Endothelial cell of coronary artery (primary cell): ENCODE measurements at places on chromosomes 6 and 20. TPM values are rescaled to one million over a fixed set of nuclear protein-coding genes. Genes with fewer than 3 reads are reported as not detected.

The WFDC5 gene
- not detected in 2 replicates for total RNA-seq

The CALHM4 gene
- total RNA-seq: 0.18 and 0.19 TPM in 2 replicates

The SLC35D3 gene
- not detected in 2 replicates for total RNA-seq

The ZNF335 gene
- total RNA-seq: 9.0 and 11.6 TPM in 2 replicates

The TRIM31 gene
- not detected in 2 replicates for total RNA-seq

The UNC5CL gene
- total RNA-seq: under 0.01 TPM in 1 of 2 replicates, not detected in the other

The COL9A3 gene
- 0.19 and 0.27 TPM in 2 replicates for total RNA-seq

The ARMC2 gene
- total RNA-seq: 0.90 and 2.1 TPM in 2 replicates

The STX11 gene
- 5.7 and 10.4 TPM in 2 replicates for total RNA-seq

The MATN4 gene
- not detected in 2 replicates for total RNA-seq

The OR2H1 gene
- total RNA-seq: not detected in 2 replicates

The ZNF165 gene
- total RNA-seq: 0.19 and 0.36 TPM in 2 replicates

The MMP24 gene
- total RNA-seq: 0.19 and 0.63 TPM in 2 replicates

The RIPPLY2 gene
- total RNA-seq: not detected in 2 replicates

The ADGB gene
- total RNA-seq: not detected in 2 replicates

The SNPH gene
- total RNA-seq: 7.6 and 11.5 TPM in 2 replicates

The BPIFB4 gene
- total RNA-seq: not detected in 2 replicates

The RSPO4 gene
- not detected in 2 replicates for total RNA-seq

The GGTLC1 gene
- total RNA-seq: not detected in 2 replicates

The ATP9A gene
- total RNA-seq: 21.2 and 21.8 TPM in 2 replicates

The ADNP gene
- 23.8 and 32.2 TPM in 2 replicates for total RNA-seq

The KIF25 gene
- not detected in 2 replicates for total RNA-seq

The BTNL2 gene
- not detected in 2 replicates for total RNA-seq

The PXDC1 gene
- total RNA-seq: 69.3 and 87.6 TPM in 2 replicates

The RWDD2A gene
- 3.6 and 4.0 TPM in 2 replicates for total RNA-seq

The ELOVL2 gene
- not detected in 2 replicates for total RNA-seq

The MYBL2 gene
- total RNA-seq: 10.3 and 20.7 TPM in 2 replicates

The HLA-DQB2 gene
- not detected in 2 replicates for total RNA-seq

The FAM83C gene
- total RNA-seq: not detected in 2 replicates

The LHFPL5 gene
- total RNA-seq: not detected in 2 replicates

The RBM38 gene
- total RNA-seq: 18.8 and 22.9 TPM in 2 replicates

The MARCKS gene
- 121 and 170 TPM in 2 replicates for total RNA-seq

The EYA4 gene
- total RNA-seq: under 0.01 and 0.36 TPM in 2 replicates

The RUNX2 gene
- 0.09 TPM in 1 of 2 replicates, not detected in the other for total RNA-seq

The SSTR4 gene
- total RNA-seq: not detected in 2 replicates

The LY6G6F gene
- total RNA-seq: not detected in 2 replicates

The HSPA12B gene
- total RNA-seq: 11.6 and 18.0 TPM in 2 replicates

The SLC24A3 gene
- total RNA-seq: 0.19 TPM in 1 of 2 replicates, not detected in the other

The PRPH2 gene
- under 0.01 and 0.19 TPM in 2 replicates for total RNA-seq

The BPI gene
- total RNA-seq: not detected in 2 replicates

The LY6G6C gene
- not detected in 2 replicates for total RNA-seq
